ENCODE measurements at places on chromosomes 6 and 20. TPM values are rescaled to one million over a fixed set of nuclear protein-coding genes. Genes with fewer than 3 reads are reported as not detected.

- no peak overlapping the region for H3K27ac ChIP-seq
- no peak overlapping the region for H3K4me3 ChIP-seq
- DNase-seq = no peak
Observed at GRCh38 chr20:23032750-23033078, 2.4 kb upstream of the SSTR4 start.

DNA sequence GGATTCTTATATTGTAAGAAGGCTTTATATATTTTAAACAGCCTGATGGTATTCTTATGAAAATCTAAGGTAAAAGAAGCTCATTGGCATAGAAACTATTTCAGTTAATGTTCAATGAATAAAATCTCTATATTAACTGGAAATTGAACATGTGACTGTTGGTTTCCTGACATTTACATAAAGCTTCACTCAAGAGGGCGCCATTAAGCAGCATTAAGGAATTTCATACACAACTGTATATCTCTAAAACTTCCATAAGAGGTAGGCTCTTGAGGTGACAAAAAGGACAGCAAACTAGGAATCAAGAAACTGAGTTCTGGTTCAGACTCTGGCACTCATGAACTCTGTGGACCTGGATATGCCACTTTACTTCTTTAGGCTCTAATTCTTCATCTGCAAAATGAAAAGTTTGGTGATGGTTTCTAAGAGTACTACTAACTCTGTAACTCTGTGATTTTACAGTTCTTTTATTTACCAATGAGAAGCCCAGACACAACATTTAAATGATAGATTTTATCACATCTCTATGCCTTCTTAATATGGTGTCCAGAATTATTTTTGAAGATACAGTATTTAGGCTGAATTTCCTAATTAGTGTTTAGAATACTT, 147.5 kb downstream of the FLRT3 start:
- no peak overlapping the region for H3K4me3 ChIP-seq
- H3K4me1 ChIP-seq = no peaks in the 10 kb centered on the region
- H3K27ac ChIP-seq = no peak overlapping the region
- DNase-seq = no peak
- no peaks in the 10 kb centered on the region for H3K36me3 ChIP-seq
- no peaks in the 10 kb centered on the region for H3K27me3 ChIP-seq

GRCh38 chr6:85620308-85620707, 22.4 kb downstream of the SYNCRIP start:
- no peak for DNase-seq
- peaks cover 90% of the 10 kb centered on the region for H3K36me3 ChIP-seq
- no peak overlapping the region for H3K27ac ChIP-seq
- H3K4me1 ChIP-seq = peaks cover 4% of the 10 kb centered on the region

DNA sequence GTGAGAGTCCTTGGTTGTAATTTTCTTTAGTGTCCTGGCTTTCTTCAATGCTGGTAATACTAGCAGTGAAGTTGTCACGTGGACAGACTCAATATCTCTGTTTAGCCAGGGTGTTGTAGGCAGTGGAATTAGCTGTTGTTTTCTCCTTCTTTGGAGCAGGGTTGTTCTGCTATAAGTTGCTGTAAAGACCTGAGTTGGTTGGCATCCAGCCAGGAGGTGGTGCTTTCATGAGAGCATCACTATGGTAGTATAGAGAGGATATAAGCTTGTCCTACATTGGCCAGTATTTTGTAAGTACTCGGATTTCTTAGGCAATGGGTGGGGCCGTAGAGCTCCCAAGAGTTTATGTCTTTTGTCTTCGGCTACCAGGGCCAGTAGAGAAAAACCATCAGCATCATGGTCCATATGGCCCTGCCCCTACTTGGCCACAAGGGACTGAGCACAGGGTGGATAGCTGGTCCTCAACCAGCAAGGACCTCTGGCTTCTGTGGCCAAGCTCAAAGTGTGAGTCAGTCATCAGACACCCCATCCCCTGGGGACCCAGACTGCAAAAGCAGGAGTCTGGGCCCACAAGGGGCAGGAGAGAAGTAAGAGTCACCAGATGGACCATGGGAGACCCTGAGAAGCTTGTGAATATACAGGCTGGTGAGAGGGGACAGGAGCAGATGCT, 127.9 kb upstream of the NXT1 start:
- H3K36me3 ChIP-seq = no peaks in the 10 kb centered on the region
- H3K4me3 ChIP-seq = no peak overlapping the region
- no peaks in the 10 kb centered on the region for H3K27me3 ChIP-seq
- DNase-seq = no peak
- no peaks in the 10 kb centered on the region for H3K4me1 ChIP-seq

DNA sequence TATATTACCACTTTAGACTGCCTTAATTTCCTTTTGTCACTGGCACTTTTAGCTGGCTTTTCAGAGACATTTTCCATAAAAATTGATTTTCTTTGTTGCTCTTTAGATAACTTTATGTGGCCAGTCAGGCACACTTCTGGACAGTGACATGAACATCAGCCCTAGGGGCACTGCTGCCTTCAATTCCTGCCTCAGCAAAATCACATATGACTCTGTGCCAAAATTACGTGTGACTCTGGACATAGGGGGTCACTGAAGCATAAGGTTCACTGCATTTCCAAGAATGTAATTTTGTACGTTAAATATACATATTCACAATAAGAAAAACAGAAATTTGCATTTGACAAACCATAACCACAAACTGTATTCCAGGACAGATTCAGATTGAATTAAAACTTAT, 66.5 kb downstream of the ESF1 start:
- H3K27me3 ChIP-seq = no peaks in the 10 kb centered on the region
- peaks cover 5% of the 10 kb centered on the region for H3K36me3 ChIP-seq
- no peak overlapping the region for H3K27ac ChIP-seq
- DNase-seq = no peak
- H3K4me1 ChIP-seq = peaks cover 5% of the 10 kb centered on the region

DNA sequence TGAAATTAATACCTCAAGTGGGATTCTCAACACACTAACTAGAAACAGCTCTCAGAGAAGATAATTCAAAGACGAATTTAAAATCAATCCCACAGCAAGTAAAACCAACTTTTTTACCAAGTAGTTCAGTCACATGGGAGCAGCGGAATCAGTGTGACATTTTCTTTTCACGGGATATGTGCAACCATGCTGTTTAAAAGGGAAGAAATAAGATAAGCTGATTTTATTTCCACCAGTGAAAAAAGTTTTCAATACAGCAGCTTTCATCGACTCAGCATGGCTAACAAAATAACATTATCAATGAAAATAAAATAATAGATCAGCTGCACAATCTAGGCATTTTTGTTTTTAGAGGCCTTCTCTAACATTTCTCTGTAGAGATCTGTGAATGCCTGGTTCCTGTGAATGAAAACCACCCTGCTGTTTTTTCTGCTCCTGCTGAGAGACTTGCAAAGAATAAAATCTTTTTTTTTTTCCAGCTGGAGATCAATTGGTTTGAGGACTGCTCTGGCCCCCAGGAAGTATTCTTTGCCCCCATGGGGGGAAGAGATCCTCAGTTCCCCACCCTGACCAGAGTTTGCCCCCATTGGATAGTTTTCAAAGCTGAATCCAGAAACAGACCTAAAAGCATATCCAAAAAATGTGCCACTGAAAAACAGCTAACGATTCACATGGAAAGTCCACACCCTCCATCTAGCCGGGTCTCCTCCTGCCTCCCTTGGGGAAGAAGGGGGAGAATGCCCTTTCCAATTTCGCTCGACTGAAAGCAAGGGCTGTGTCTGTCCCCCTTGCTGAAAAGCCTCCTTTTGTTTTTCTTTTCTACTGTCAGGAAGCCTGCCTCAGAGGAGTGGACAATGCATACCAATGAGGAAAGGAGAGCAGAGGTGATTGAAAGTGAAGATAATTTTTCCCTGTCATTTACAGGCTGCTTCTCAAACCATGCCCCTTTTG, 317.6 kb downstream of the PRKN start:
- no peaks in the 10 kb centered on the region for H3K36me3 ChIP-seq
- DNase-seq = no peak
- no peaks in the 10 kb centered on the region for H3K4me1 ChIP-seq
- no peaks in the 10 kb centered on the region for H3K27me3 ChIP-seq

- no peak for DNase-seq
- no peaks in the 10 kb centered on the region for H3K27me3 ChIP-seq
- H3K4me3 ChIP-seq = no peak overlapping the region
- no peaks in the 10 kb centered on the region for H3K36me3 ChIP-seq
- H3K4me1 ChIP-seq = no peaks in the 10 kb centered on the region
Observed at GRCh38 chr6:56023829-56024228, 148.4 kb upstream of the BMP5 start.

DNA sequence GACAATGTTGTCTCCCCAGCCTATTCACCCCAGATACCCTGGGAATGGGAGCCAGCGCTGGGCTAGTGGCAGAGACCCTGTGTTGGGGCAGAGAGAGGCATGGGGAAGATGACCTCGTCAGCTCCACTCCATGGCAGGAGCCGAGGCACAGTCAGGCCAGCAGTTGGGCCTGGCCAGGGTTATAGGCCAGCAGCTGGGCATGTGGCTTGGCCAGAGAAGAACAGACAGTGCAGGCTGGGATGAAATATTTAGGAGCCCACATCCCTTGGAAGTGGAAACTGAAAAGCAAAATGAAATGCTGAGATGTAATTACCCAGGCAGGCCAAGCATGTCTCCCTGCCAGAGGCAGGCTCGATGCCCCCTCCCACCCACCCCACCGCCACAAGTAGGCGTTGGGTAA, 70.0 kb downstream of the GRM4 start:
- H3K27ac ChIP-seq = no peak overlapping the region
- H3K4me3 ChIP-seq = no peak overlapping the region
- H3K36me3 ChIP-seq = no peaks in the 10 kb centered on the region
- DNase-seq = no peak
- H3K4me1 ChIP-seq = no peaks in the 10 kb centered on the region

DNA sequence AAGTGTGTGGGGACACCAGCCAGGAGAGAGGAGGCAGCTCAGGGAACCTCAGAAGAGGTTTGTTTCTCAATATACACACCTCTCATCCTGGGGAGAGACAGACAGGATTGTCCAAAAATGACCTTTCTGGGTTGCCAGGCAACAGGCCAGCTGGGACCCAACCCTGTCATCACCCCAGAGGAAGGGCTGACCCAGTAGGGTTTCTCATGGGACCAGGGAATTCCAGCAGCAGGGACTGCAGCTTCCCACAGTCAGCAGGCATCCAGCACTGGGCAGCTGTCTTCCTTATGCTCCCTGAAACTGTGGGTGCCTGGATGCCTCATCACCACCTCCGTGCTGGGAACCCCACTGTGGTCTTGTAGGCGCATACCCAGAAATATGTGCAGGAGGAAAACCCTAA, 1.3 kb downstream of the C20orf202 start:
- no peaks in the 10 kb centered on the region for H3K27me3 ChIP-seq
- no peaks in the 10 kb centered on the region for H3K36me3 ChIP-seq
- no peak overlapping the region for H3K27ac ChIP-seq
- no peak for DNase-seq
- H3K4me1 ChIP-seq = no peaks in the 10 kb centered on the region

- peaks cover 24% of the 10 kb centered on the region for H3K4me1 ChIP-seq
- no peak overlapping the region for H3K4me3 ChIP-seq
- DNase-seq = peak; percentile 74
- H3K36me3 ChIP-seq = no peaks in the 10 kb centered on the region
Observed at GRCh38 chr6:3341467-3341866, 82.7 kb downstream of the PSMG4 start.

DNA sequence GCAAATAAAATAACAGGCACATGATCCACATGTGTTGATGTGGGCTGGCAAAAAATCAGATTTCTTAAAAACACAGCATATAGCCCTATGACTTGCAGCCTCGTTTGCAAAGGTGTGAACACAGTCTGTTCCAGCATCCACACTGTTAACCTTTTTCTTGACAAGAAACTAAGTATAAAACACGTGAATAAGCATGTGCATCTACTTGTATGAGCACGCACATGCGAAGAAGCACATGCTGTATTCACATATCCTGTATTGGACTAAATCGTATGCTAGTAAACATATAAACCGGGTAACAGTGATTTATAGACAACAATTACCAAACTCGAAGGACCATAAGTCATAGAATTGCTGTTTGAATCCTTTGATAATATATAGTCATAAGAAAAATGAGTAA, 218.7 kb downstream of the HDGFL1 start:
- peaks cover 24% of the 10 kb centered on the region for H3K4me1 ChIP-seq
- no peaks in the 10 kb centered on the region for H3K27me3 ChIP-seq
- H3K27ac ChIP-seq = no peak overlapping the region
- H3K36me3 ChIP-seq = no peaks in the 10 kb centered on the region
- no peak for DNase-seq

DNA sequence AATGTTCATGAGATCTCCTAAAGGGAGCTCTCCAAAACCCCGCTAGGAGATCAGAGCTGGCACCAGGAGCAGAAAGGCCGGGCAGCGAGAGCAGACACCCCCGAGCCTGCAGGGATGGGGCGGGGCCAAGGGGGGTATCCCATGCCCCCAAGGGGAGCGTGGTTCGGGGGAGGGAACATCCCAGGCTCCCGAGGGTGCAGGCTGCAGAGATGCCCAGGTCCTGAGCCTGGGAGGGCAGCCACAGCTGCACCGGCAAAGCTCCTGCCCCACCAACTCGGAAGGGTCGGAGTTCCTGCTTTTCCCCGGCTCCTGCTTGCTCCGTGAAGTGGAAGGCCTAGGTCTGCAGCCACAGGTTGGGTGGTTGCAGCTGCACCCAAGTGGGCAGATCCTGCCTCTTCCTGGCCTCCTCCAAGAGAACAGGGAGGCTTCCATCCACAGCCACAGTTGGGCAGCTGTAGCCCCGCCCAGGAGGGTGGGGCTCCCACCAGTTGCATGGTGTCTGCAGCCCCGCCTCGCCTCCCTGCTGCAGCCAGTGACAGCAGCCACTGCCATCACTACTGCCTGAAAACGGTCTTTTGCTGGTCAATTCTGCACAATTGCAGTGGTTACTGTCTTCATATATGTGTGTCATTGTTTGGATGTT, 13.4 kb upstream of the GMNN start:
- H3K4me1 ChIP-seq = no peaks in the 10 kb centered on the region
- no peak overlapping the region for H3K27ac ChIP-seq
- no peak for DNase-seq
- no peak overlapping the region for H3K4me3 ChIP-seq
- no peaks in the 10 kb centered on the region for H3K36me3 ChIP-seq

DNA sequence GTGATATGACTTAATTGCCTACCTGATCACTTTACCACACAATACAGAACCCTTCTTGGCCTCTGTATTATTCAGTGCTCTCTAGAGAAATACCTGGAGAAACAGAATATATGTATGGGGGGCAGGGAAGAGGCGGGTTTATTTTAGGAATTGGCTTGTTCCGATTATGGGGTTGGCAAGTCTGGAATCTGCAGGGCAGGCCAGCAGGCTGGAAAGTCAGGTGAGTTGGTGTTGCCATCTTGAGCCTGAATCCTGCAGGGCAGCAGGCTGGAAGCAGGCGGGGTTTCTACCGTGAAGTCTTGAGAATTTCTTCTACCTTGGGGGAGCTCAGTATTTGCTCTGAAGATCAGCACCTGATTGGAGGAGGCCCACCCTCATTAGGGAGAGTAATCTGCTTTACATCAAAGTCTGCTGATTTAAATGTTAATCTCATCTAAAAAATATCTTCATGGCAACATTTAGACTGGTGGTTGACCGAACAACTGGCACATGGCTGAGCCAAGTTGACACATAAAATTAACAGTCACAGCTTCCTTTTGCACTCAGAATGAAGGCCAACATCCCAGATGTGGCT, 193.9 kb downstream of the ZDHHC14 start:
- no peaks in the 10 kb centered on the region for H3K27me3 ChIP-seq
- H3K4me3 ChIP-seq = no peak overlapping the region
- H3K36me3 ChIP-seq = no peaks in the 10 kb centered on the region
- no peak overlapping the region for H3K27ac ChIP-seq

Gene LAMA4
- 95.3 TPM for total RNA-seq

Gene LY6G5C
- total RNA-seq = 1.1 TPM

Gene CLVS2
- total RNA-seq = 1.8 TPM

Gene GNMT
- total RNA-seq = not detected

Gene F13A1
- 120 TPM for total RNA-seq

Gene GNAS-AS1
- 0.33 TPM for total RNA-seq

Gene SLC17A1
- total RNA-seq = not detected

Gene IMPG1
- not detected for total RNA-seq
